ENCODE measurements at places on chromosomes 2 and 18.

DNA sequence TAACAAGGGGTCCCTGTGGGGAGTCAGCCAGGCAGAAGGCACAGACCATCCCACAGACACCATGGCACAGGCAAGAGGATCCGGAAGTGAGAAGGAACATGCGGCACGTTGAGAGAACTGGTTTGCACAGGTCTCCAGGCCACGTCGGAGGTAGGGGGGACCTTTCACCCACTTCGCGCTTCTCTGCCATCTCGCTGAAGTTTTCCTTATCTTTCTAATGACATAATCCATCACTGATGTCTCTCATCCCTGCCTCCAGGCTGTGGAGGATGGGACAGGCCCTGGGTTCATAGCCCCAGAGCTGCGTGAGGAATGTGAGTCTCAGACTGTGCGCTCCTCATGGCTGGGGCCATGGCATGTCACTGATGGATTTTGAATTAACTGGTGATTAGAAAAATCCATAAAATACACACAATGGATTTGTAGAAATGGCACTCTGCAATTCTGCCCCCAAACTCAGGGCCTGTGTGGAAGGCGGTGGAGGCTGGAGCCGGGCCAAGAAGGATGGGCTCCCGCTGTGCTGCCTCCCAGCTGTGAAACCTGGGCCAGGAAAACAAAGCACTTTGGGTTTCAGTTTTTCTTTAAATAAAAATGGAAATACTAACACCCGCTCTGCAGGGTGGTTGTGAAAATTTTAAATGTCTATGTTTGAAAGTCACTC, 113.3 kb upstream of the ALKAL2 start:
- DNase-seq: no peak

DNA sequence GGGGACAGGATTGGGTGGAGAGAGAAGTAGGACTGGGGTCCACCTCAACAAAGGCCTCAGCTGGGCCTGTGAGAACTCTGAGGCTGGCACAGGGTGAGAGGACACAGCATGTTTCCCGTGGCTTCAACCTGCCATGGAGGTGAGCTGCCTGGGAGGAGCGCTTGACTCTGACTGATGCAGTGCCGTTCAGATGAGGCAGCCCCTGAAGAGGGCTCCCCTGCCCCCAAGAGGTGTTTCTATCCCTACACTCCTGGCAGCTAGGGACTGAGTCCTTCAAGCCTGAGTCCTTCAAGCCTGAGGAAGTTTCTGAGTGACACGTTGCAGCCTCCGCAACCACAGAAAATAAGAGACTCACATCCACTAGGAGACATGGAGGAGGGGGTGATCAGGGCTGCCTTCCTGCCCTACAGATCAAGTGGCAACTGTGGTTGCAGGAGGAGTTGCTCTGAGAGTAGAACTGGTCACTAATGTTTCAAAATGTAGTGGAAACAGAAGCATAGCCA, 49.6 kb upstream of the TMEM177 start:
- DNase-seq: no peak

DNA sequence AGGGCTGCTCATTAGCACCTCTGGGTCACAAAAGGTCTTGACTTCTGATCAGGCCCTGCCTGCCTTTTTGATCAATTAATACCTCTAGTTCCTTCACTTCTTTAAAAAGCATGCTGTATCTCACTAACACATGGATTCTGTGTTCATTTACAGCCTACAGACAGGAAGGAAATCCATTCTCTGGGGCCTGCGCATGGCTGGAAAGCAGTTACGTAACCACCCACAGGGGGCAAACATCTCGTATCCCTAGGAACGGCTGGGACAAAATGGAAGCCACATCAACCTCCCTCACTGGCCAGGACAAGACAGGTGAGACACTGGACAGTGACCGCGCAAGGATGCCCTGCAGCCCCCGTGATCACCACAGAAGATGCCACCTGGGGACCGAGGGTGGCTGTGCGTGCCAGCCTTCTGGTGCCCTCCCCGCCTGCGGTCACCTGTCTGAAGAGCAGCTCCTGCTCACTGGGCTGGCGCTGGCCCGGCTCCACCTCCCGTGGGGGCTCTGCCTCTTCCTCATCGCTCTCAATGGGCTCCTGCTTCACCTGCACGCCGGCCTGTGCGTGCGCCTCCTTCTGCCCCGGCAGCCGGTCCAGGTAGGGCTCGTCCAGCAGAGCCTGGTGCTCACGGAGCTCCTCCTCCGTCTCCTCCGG, 266.9 kb downstream of the TWIST2 start:
- no peak for DNase-seq

GRCh38 chr18:48668466-48669179, 129.8 kb downstream of the CTIF start:
- no peak for DNase-seq

GRCh38 chr2:240922982-240923537, 16.9 kb downstream of the CROCC2 start:
- DNase-seq: no peak

DNA sequence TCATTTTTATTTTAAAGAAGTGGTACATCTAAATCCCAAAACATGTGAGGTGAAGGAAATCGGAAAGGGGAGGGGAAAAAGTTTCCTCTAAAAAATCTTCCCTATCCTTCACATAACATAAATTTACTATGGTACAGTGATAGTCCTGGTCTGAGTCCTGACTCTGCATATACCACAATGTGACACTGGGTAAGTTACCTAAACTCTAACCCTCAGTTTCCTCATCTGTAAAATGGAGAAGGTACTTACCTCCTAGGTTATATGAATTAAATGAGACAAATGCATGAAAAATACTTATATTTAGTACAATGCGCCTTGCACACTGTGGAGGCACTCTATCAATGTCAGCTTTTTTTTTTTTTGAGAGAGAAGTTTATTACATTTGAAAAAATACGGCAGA, 42.3 kb downstream of the TRAK2 start:
- DNase-seq: no peak

DNA sequence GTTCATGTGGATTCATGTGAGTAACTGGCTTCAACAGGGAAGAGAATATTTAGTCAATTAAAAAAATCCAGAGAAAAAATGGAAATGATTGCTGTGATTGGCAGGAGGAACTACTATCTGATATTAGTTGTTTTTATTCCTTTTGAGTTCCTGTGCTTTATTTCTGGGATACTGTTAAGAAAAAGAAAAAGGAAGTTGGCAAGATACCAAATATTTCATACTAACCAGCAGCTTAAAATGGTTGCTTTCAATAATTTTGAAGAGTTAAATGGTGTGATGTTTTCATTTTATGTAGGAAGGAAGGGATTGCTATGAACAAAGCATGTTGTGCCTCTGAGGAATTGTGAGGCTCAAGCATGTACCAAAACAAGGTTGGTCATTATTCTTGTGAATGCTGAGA, 8.1 kb upstream of the MTX2 start:
- DNase-seq: no peak

DNA sequence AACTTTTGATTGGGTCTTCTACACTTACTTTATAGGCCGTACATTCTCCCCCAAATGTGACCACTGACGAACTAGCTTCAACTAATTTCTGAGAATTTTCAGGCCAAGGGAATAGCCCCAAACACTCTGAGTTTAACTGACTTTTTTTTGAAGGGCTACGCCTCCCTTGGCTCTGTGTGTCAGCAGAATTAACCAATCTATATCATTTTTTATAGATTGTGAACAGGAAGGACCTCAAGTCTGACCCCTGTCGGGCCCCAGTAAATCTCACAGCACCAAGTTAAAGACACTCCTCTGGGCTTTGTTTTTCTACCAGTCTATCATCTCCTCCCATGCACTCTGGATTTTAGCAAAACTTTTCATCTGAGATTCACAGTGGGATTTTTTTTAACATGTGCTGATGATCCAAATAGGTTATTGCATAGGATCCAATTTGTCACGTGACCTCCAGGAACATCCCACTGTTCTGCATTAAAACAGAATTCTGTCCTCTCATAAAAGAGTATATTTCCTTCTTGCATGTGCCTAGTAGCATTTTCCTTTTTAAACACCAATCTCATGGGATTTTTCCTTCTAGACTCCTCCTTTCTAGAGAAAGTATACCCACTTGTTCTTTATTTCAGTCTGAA, 307.1 kb downstream of the OSR1 start:
- no peak for DNase-seq

- DNase-seq: no peak
These were observed 183.1 kb upstream of the HNRNPA3 start for GRCh38 chr2:177029501-177029900.

DNA sequence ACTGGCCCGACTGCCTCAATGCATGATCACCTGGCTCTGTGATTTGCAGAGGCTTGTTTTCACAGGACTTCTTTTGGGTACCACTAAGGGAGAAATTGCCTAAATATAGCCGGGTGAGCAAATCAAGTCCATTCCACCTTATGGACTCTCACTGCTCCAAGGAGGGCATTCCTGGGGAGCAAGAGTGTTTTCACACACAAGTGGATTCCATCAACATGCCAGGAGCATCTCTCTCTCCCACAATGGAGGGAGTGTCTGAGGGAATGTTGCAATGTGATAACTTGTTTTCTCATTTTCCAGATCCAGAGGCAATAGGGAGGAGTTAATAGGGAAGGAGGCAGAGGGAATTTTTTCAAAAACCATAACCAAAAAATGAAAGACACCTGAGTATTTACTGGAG, 250.7 kb downstream of the SATB2 start:
- no peak for DNase-seq

GRCh38 chr2:40225670-40226210, 226.2 kb downstream of the SLC8A1 start:
- DNase-seq: no peak

- DNase-seq: no peak
These were observed 9.5 kb upstream of the TEX261 start for GRCh38 chr2:71003966-71004755.

GRCh38 chr2:173347305-173348168, 7.1 kb upstream of the CDCA7 start:
- no peak for DNase-seq

DNA sequence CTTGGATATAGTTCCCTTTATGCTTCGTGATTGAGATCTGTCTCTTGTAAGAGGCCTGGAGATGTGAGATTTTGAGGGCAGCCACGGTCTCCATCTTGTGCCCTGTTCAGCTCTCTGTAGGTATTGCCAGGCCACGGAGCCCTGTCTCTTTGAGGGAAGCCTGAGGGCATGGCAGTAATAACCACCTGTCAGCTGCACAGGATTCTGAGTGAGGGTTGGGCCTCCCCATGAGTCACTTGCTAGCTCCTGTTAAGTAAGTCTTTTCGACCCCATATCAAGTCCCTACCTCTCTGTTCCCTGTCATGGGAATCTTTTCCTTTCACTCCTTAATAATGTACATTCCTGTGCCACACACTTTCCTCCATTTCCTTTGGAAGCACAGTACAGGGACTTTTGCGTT, 20.4 kb downstream of the LYPD6B start:
- no peak for DNase-seq

DNA sequence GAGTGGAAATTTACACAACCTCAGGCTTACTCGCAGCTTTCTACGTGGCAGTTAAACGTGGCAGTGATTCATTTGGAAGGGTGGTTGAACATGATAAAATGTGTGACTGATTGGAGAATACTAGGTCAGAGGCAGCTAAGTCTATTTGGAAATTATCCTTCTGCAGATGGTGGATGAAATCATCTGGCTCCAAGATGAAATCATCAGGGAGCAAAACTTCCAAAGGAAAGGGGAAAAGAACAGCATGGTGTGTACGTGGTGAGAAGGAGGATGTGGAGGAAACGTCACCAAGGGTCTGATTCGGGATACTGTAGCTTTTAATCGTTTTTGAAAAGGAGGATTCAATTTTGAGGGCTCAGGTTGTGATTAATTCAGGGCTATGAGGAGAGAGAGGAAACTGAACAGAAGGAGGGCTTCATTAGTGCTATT, 47.9 kb downstream of the COL3A1 start:
- no peak for DNase-seq

DNA sequence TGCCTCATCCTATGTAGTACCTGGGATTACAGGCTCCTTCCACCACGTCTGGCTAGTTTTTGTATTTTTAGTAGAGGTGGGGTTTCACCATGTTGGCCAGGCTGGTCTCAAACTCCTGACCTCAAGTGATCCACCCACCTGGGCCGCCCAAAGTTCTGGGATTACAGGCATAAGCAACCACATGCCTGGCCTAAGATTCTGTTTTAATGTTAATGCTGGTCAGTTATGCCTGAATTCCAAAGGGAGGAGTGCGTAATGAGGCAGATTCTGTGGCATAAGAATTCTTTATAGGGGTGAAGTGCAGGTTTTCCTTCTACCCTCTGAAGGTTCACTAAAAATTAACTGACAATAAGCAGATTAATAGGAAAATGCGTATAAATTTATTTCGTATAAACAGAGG, 1343.8 kb upstream of the LRRTM1 start:
- no peak for DNase-seq

DNA sequence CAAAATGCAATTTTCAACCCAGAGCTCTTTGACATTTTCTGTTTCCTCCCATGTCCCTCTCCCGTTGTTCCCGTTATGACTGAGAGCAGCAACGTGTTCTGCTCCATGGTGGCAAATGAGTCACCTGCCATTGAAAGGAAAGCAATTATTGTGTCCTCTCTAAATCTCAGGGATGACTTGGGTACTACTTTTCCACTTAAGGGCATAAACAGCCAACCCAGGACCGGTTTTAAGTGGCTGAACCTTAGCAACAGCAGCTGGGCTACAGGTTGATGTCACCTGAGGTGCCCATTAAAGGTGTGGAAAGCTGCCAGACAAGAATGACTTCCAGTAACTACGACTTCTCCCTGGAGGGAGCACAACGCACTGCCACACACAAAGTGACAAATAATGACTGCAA, 236.8 kb downstream of the NCKAP5 start:
- DNase-seq: no peak

GRCh38 chr2:139992078-139992477, 1211.9 kb upstream of the NXPH2 start:
- DNase-seq: no peak

DNA sequence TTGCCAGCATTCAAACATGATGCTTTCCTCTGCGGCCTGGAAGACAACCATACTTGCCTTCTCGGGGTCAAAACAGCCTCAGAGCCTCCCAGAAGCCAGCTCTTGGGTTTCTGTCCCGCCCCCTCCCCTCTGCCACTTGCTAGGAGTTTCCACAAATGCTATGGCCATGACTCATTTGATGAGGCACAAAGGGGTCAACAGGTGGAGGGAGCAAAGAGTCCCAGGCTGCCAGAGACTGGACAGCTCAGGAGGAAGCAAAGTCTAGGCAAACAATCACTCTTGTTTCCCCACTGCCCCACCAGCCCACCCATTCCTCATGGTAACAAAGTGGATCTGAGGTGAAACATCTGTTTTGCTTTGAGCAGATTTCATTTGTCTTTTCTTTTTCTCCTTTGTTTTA, 551.1 kb downstream of the TNS1 start:
- DNase-seq: no peak

DNA sequence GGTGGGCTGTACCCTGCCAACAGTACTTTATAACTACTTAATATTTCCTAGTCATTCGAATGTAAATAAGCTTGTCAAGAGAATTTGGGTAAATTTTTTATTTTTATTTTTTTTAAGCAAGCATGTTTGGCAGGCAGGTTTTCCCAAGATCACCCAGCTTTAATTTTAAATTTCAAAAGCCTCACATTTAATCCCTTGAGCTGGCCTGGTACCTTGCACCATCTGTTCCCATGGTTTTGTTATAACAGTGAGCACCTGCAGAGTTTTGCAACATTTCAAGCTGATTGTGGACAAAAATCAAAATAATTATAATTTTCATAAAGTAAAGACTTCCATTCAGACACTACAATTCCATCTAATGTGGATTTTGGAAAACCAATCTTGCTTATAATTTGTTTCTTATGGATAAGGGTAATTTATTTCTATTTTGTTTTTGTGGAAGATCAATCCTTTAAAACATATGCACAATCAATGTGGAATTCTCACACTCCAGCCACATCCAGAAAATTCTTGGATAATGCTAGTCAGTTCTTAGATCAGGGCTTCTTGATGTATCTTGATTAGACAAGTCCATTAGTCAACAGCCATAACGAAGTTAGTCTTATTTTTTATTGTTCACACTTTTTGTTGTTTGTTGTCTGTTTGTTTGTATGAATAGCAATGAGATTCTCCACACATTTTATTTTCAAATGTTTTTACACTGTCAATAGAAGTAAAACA, 689.3 kb downstream of the NR4A2 start:
- no peak for DNase-seq
